ENCODE measurements at places on chromosomes 3 and 15. TPM values are rescaled to one million over a fixed set of nuclear protein-coding genes. Genes with fewer than 3 reads are reported as not detected.

DNA sequence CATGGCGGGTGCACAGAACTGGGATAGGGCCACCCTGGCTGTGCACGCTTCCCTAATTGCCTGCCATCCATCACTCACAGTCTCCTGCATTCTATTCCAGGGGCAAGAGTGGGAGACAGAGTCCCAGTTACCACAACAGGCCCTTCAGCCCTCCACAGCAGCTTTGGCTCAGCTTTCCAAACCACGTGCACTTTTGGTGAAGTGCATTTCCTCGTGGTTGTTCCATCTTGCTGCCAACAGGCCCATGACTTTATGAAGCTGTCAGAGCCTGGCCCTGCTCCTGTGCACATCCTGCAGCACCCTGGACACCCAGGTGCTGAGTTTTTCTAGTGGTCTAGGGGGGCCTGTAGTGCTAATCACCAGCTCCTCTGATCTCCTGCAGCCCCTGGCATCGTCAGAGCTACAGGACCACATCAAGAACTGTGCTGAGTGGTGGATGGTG is 110.2 kb downstream of the ADCY5 start:
- H3K4me3 ChIP-seq = no peak overlapping the region
- H3K27me3 ChIP-seq = no peaks in the 10 kb centered on the region
- H3K4me1 ChIP-seq = peaks cover 6% of the 10 kb centered on the region
- H3K27ac ChIP-seq = no peak overlapping the region
- DNase-seq = no peak

- no peak overlapping the region for H3K4me3 ChIP-seq
- H3K27me3 ChIP-seq = peaks cover 15% of the 10 kb centered on the region
- H3K27ac ChIP-seq = no peak overlapping the region
- H3K36me3 ChIP-seq = no peaks in the 10 kb centered on the region
- H3K4me1 ChIP-seq = peaks cover 4% of the 10 kb centered on the region
These were observed 186.8 kb downstream of the IL5RA start for GRCh38 chr3:2923390-2923789.

DNA sequence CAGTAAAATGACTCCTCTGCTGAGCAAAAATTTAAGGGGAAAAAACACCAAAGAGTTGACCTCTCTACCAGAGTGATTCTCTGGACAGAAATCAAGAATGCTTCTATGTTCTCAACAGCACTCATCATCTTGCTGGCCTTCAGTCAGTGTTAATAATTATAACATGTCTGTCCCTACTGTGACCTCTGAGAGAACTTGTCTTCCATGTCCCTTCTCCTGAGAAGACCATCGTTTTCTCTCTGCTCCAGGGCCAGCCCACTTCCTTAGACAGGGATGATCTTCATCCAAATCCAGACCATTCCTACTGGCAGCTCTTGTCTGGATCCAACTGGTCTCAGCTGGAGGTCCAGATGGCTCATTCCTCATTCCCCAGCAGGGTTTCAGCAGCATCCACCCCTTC is 139.0 kb upstream of the NECTIN3 start:
- no peak overlapping the region for H3K27ac ChIP-seq
- DNase-seq = no peak
- H3K4me1 ChIP-seq = peaks cover under 1% of the 10 kb centered on the region
- H3K4me3 ChIP-seq = no peak overlapping the region

DNA sequence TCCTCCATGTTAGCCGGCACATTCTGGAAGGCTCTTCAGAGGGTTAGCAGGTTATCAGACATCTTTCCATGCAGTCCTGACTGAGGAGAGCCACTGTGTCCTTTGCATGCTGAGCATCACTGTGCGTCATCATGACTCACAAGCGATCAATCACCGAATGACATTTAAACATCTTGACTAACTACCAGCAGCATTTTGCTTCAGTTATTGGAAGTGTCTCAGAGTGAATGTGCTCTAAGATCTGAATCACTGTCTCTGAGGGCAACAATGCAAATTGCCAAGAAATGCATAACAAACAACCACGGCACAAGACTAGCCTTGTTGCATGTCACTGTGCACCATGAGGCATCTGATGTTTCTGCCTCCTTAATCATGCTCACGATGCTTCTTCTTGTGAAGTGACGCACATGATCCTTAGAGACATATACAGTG is 18.3 kb upstream of the ATP8B4 start:
- peaks cover 59% of the 10 kb centered on the region for H3K4me1 ChIP-seq
- H3K36me3 ChIP-seq = peaks cover 16% of the 10 kb centered on the region
- DNase-seq = peak; percentile 75
- H3K27ac ChIP-seq = peak overlapping the region; percentile 88

- no peaks in the 10 kb centered on the region for H3K27me3 ChIP-seq
- H3K4me1 ChIP-seq = no peaks in the 10 kb centered on the region
- no peak overlapping the region for H3K27ac ChIP-seq
- no peaks in the 10 kb centered on the region for H3K36me3 ChIP-seq
- DNase-seq = no peak
- no peak overlapping the region for H3K4me3 ChIP-seq
These were observed 8.9 kb upstream of the SEMA6D start for GRCh38 chr15:47708161-47708980.

DNA sequence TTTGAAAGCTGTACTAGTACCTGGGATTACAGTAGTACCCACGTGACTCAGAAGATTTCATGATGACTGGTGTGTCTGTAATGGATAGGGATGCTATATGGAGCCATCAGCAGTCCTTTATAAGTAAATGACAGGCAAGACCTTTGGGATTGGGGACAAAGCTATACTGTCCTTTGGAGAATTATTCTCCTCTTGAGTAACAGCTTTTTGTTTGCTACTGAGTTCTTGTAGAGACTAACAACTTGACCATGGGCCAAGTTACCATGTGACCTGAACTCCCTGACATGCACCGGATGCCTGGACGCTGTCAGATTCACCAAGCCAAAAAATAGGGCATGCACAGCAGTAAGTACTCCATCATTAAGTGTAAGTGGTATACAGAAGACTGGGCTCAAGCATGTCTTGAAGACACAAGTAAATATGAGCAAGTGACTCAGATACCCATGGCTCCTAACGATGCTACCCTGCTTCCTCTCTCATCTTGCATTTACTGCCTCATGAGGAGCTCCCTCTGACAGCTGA is 12.9 kb downstream of the SEC11A start:
- peaks cover 18% of the 10 kb centered on the region for H3K36me3 ChIP-seq
- no peaks in the 10 kb centered on the region for H3K27me3 ChIP-seq
- H3K4me1 ChIP-seq = peaks cover 36% of the 10 kb centered on the region
- H3K4me3 ChIP-seq = no peak overlapping the region
- DNase-seq = no peak

DNA sequence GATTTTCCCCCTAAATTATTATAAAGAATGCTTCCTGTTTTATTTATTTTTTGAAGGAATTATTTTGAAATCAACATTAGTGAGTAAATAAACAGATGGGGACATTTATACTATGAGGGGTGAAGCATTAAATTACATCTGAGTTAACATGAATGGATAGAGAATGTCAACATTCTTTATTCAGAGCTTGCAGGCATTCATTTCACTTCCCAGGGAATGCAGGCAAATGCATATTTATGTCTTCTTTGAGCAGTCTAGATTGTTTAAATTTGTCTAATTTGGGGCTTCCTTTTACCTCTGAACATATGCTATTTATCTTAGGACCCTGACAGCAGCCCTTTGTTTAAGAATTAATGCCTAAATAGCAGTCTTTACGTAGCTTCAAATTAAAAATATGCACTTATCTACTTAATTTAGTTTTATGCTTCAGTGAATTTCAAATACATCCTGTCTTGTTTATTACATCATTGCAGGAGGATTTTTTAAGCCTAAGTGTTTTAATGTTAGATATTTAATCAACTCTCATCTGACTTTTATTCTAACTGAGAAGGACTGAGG is 630.5 kb upstream of the LMCD1 start:
- no peaks in the 10 kb centered on the region for H3K36me3 ChIP-seq
- DNase-seq = no peak
- no peaks in the 10 kb centered on the region for H3K27me3 ChIP-seq
- H3K27ac ChIP-seq = no peak overlapping the region
- no peaks in the 10 kb centered on the region for H3K4me1 ChIP-seq

Gene IGSF11
- total RNA-seq = not detected

DNA sequence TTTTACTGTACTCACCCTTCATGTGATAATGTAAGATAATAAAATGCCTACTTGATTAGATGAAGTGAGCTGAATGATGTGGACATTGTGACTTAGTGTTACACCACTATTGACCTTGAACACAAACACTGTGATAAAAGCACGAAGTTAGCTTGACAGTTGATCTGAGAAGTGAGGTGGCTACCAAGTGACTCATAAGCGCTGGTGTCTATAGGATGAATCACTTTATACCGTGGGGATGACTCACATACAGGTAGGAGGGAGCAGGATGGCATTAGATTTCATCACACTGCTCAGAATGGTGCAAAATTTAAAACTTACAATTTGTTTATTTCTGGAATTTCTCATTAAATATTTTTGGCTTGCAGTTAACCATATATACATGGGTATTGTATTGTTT is 174.7 kb upstream of the CNTN3 start:
- H3K36me3 ChIP-seq = no peaks in the 10 kb centered on the region
- DNase-seq = no peak
- H3K27me3 ChIP-seq = no peaks in the 10 kb centered on the region

Gene MYH15
- 0.35 TPM for total RNA-seq

DNA sequence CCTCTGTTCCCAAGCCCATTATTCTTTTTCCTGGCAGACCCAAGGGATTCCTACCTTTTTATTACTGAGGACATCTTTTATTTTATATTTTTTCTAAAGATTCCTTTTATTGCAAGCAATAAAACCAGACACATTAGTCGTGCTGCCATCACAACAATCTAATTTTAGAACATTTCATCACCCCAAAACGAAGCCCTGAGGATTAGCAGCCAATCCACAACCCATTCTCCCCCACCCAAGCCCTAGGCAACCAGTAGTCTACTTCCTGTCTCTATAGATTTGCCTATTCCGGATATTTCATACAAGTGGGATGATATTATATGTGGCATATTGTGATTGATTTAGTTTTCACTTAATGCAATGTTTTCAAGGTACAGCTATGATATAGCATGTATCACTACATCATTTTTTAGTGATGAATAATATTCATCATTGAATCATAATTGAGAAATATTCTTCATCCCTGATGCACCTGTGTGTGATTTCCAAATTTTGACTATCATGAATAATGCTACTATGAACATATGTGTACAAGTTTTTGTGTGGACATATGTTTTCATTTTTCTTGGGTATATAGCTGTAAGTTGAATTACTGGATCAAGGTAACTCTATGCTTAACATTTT is 65.7 kb downstream of the IL1RAP start:
- H3K4me3 ChIP-seq = no peak overlapping the region
- no peaks in the 10 kb centered on the region for H3K27me3 ChIP-seq
- H3K4me1 ChIP-seq = peaks cover 43% of the 10 kb centered on the region
- H3K36me3 ChIP-seq = peaks cover 39% of the 10 kb centered on the region

DNA sequence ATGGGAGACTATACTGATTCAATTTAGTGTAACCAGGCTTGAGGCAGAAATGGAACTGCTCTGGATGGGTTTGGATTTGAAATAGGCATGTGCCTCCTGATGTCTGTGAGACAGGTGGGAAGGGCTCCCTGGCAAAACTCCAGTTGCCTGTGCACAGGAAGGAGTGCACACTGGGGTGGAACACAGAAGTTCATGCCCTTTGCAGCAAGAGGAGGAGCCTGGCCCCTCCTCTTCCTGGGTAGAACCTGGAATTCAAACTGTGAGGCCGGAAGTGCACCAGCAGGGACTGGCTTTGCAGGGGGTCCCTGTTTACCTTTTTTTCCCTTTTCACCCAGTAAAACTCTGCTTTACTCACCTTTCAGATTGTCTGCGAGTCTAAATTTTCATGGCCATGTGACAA is 99.9 kb downstream of the GMPS start:
- no peaks in the 10 kb centered on the region for H3K36me3 ChIP-seq
- H3K4me1 ChIP-seq = no peaks in the 10 kb centered on the region
- H3K27ac ChIP-seq = no peak overlapping the region
- DNase-seq = no peak

Gene AMT
- total RNA-seq = 3.2 TPM

Gene ENTPD3
- not detected for total RNA-seq

- H3K27ac ChIP-seq = no peak overlapping the region
- H3K4me3 ChIP-seq = no peak overlapping the region
- DNase-seq = no peak
- no peaks in the 10 kb centered on the region for H3K4me1 ChIP-seq
These were observed 108.5 kb upstream of the EPHA6 start for GRCh38 chr3:96705895-96706294.

Gene DUOXA2
- total RNA-seq = not detected

Gene RASL12
- not detected for total RNA-seq

Measured in activated CD8-positive, alpha-beta memory T cell treated with anti-CD3 and anti-CD28 coated beads, Interleukin-2, amount 10 ng/mL, durations not matched to agents 7 days and 5 days (primary cell).